ENCODE measurements at places on chromosomes 2 and 18.
A peak's percentile ranks its signal among the peaks of the same experiment; 100 is the strongest.

DNA sequence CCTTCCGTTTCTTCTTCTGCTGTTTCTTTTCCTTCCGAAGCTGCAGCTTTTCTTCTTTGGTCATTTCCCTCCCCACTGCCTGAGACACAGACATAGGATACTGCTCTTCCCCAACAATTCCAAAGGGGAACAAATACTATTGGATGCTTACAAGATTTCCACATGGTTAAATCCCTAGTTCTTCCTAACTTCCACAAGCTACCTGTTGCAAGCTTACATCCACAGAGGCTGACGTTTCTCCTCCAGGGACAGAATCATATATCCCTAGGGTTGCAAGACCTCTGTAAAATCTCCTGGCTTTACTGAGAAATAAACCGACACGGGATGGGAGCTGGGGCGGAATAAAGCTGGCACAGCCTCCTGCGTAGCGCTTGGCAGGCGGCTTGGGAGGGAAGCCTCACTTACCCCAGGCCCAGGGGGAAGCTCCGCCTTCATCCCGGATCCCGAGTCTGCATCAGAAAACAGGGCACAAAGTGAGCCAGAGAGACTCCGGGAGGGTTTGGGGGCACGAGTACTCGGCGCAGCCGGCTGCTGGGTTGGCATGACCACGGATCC, 590 bp downstream of the EIF2B4 start:
- DNase-seq = peak; percentile 12

DNA sequence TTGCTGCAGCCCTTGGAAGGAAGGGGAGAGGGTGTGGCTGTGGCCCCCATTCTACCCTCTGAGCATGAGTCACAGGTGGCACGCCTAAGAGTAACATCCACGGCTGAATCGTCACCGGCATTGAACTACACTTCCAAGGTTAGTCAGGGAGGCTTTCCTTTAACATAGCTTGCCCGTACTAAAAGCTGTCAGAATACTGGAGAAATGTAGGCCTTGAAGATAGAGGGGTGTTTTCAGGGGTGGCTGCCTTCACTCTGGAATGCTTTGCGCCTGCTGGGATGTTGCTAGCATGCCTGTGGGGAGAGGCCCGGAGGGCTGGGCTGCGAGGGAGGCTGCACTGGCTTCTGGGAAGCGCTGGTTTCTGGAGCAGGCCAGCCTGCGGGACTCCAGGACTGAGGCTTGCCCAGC, 333.7 kb downstream of the AGAP1 start:
- no peak for DNase-seq

GRCh38 chr2:206031162-206031784, 54.7 kb downstream of the INO80D start:
- no peak for DNase-seq

- no peak for DNase-seq
These were observed 26.8 kb downstream of the RHBDD1 start for GRCh38 chr2:226862623-226863022.

DNA sequence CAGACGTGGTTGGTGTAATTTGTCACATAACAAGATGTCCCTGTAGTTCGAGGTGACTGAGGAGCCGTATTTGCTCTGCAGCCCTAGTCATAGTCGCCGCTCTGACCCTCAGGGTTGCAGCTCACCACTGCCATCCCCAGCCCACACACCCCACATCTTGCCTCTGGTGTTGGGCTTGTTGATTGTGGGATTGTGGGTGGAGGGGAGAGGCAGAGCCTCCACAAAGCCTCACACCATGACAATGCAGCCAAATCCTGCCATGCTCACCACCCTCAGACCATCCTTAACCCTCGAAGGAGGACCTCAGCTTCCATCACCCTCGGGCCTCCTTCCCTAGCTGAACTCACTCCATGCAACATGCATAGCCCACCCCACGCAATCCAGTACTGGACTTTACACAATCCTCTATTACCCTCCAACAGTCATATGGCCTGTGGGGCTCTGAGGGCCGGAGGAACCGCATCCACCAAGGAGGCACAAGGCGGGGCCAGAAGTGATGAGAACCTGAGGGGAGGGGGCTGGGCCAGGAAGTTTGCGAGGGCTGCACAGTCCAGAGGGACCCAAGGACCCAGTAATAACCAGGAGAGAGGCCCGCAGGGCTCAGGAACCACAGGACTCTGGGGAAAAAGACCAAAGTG, 11.6 kb downstream of the PKDCC start:
- DNase-seq = no peak

DNA sequence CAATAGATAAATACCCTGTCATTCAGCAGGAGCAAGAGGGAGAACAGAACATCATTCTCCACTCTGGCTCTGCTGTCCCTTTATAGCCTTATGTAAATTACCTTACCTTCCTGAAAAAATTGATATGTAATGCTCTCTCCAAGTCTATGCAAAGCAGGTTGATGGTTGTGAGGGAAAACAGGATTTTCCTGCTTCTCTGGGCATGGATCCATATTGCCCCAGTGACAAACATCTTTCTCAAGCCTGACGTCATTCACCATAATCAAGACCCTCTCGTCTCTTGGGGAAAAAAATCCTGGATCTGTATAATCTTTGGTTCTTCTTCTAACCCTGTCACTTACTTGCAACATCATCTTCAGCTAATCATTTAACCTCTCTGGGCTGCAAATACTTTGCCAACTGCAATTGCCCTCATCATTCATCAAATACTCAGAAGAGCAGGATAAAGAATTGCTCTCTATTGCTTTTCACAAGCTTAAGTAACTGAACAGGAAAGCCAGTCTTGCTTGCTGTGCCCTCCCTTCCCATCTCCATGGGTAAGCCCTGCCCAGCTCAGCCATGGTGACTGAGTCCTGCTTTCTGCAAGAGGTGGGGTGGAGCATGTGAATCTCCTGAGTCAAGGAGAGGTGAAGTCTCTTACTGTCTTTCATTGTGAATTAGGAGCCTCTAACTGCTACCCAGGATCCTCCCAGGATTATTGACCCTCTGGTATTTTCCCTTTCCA, 123.7 kb upstream of the KLF7 start:
- no peak for DNase-seq

- no peak for DNase-seq
These were observed 13.2 kb downstream of the MROH2A start for GRCh38 chr2:233791151-233791882.

- DNase-seq = peak; percentile 60
These were observed 17.9 kb downstream of the DAW1 start for GRCh38 chr2:227889336-227889735.

GRCh38 chr2:65350651-65351056, 81.7 kb downstream of the SPRED2 start:
- no peak for DNase-seq

GRCh38 chr2:47771211-47771610, 11.7 kb upstream of the MSH6 start:
- no peak for DNase-seq

- peak; percentile 81 for DNase-seq
These were observed 26.0 kb downstream of the FAM178B start for GRCh38 chr2:96960153-96960961.
